Stimulated activated CD8-positive, alpha-beta memory T cell treated with anti-CD3 and anti-CD28 coated beads, Interleukin-15, amount 100 ng/mL, for 1 hour (primary cell): ENCODE measurements at places on chromosomes 4 and X.

- no peak for DNase-seq
These were observed 2054.9 kb downstream of the PCDH7 start for GRCh38 chr4:32775049-32775448.

DNA sequence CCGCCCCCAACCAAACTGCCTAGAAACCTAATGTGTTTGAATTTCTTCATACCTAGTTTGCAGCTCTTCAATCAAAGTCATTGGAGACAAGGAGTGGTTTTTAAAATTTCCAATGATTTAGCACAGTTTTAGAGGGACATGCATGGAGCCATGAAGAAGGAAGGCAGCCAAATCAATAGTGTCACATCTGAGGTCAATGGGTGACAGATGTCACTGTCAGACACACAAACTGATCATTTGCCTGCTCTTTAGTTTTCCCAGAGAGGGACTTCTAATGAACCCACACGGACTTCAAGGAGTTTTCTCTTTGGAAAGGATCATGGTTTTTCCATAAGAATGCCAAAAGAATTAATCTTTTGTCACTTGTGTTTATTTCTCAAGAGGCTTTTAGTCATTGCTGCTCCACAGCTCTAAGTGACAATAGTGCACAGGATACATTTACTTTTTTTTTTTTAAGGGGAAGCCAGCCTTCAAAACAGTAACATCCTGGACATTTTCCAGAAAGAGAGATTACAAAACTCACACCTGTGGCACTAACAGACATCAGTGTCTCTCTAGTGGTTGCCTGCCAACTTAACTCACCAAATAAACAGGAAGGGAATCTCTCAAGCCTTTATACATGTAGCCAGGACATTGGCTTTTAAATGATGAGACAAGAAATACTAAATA is 251.1 kb upstream of the DIAPH2 start:
- DNase-seq: no peak

DNA sequence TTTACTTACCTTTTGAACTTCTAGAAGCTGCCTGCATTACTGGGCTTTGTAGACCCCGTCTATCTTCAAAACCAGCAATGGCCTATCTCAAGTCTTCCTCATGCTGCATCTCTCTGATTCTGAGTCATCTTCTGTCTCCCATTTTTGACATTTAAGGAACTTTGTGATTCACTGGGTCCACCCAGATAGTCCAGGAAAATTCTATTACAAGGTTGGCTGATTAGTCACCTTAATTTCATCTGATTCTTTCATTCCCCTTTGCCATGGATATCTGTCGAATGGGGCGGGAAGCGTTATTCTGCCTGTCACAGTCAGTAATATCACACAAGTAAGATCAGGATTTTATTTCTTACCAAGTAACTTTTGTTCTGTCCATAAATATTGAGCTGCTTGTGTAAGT is 618.0 kb downstream of the CCSER1 start:
- no peak for DNase-seq

DNA sequence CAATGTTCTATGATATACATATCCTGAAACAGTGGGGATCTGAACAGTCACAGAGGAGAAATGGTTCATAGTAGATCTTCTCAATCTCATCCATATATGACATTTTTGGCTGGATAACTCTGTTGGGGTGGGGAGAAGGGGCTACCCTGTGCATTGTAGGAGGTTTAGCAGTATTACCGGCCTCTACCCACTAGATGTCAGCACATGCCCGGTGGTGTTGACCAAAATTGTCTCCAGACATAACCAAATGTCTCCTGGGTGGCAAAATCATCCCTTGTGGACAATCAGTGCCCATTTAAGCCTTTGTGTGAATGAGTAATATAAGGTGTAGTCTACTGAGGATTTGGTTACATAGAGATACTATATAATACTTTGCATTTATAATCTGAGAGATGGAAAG is 89.9 kb downstream of the PLS3 start:
- no peak for DNase-seq

- DNase-seq: no peak
These were observed 130.4 kb downstream of the BCOR start for GRCh38 chrX:39967348-39967747.

DNA sequence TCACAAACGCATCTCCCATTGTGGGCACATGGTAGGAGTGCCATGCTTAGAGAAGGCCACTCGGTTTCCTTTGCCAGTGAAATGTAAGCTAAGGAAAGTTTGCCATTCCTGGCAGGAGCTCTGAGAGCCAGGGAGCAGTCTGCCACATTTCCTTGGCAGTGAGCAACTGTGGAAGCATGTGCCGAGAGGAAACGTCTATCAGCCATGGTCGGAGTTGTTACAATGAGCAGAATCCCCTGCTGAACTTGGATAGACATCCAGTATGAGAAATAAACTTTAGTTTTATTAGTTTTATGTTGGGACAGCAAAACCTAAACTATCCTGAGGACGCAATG is 51.1 kb downstream of the ENOPH1 start:
- DNase-seq: no peak

DNA sequence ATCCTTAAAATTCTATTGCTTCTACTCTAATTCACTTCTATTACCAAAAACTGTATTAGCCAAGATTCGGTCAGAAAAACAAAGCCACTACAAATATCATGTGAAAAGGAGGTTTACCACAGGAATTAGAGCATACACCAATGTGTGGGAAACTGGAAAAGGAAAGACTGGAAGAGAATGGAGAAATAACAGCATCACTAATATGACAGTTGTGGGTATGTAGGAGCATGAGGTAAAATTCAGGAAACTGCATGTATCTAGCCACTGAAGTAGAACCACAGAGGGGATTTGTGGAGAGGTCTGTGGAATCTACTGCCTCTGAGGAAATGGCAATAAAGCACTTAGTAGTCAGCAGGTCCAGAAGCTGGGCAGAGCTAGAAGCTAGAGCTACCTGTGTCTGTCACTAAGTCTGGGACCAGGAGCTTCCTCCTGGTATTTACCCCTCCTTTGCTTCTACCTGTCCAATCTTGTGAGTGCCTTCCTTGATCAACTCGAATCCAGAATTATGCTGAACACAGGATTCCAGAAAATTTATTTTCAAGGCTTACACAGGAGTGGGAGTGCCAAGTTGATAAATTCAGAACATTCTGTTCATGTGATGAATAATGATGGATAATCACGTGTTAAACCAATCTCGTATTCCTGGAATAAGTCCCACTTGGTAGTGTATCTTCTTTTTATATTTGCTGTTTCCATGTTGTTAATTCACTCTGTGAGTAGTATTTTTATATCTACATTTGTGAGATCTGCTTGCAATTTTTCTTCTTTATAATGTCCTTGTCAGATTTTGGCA is 52.6 kb downstream of the NAF1 start:
- DNase-seq: no peak

- DNase-seq: no peak
These were observed 116.7 kb upstream of the GLRA2 start for GRCh38 chrX:14412686-14413085.

- no peak for DNase-seq
These were observed 65.1 kb downstream of the ADAM29 start for GRCh38 chr4:174983128-174983750.

DNA sequence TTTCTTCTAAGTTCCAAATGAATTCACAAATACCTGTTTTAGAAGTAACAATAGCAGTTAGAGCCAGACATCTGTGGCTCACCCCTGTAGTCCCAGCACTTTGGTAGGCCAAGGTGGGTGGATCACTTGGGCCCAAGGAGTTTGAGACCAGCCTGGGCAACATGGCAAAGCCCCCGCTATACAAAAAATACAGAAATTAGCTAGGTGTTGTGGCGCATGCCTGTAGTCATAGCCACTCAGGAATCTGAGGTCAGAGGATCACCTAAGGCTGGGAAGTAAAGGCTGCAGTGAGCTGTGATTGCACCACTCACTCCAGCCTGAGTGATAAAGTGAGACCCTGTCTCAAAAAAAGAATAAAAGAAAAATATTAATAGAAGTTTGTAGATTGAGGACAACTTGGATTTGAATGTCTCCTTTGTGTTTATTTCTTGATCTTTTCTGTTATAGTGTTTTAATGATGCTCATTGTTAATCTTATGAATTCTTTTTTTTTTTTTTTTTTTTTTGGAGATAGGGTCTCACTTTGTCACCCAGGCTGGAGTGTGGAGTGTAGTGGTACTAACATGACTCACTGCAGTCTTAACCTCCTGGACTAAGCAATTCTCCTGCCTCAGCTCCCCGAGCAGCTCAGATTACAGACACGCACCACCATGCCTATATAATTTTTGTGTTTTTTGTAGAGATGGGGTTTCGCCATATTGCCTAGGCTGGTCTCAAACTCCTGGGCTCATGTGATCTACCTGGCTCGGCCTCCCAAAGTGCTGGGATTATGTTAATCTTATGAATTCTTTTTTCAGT is 30.7 kb upstream of the RAPGEF2 start:
- DNase-seq: no peak

GRCh38 chrX:46404774-46405173 is 140.4 kb downstream of the ZNF674 start:
- no peak for DNase-seq

- DNase-seq: no peak
These were observed 141.5 kb upstream of the RBPJ start for GRCh38 chr4:26179316-26179760.

DNA sequence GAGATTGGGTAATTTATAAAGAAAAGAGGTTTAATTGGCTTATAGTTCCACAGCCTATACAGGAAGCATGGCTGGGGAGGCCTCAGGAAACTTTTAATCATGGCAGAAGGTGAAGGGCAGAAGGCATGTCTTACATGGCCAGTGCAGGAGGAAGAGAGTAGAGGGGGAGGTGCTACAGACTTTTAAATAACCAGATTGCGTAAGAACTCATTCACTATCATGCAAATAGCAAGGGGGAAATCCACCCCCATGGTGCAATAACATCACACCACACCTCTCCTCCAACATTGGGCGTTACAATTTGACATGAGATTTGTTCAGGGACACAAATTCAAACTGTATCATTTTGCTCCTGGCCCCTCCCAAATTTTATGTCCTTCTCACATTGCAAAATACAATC is 353.8 kb upstream of the PABPC5 start:
- no peak for DNase-seq

DNA sequence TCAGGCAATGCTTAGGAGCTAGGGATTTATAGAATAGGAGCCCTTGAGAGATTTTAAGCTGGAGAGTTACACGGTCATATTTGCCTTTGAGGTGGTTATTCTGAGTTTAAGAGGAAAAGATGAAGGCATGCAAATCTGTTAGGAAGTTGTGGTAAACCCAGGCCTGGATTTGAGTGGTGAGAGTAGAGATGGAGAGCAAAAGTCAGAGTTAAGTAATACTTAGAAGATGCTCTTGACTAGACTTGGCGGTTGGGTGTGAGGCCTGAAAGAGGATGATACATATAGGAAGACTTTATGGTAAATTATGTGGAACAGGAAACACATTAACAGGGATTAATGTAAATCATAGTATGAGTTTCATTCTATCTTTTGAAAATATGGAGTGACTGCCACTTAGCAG is 136.0 kb upstream of the ARX start:
- no peak for DNase-seq

- DNase-seq: no peak
These were observed 269.3 kb downstream of the STIM2 start for GRCh38 chr4:27129871-27130366.

DNA sequence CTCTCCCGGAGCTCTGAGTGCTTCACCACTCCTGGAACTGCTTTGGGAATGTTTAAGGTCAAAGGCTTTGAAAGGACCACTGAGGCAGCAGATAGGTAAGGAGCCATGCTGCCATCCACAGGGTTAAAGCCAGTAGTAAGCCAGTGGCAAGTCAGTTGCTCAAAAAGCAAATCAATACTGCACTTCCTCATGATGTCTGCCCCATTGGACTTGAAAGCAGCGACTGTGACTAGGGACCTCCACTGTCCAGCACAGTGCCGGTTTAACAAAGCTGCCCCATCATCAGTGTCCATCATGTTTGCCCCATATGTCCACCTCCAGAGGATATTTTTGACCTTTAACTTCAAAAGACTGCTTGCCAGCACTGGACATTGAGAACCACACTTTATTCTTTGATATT is 49.9 kb upstream of the FGF13 start:
- no peak for DNase-seq

- DNase-seq: no peak
These were observed 23.5 kb upstream of the PDZD4 start for GRCh38 chrX:153853902-153854267.

- DNase-seq: no peak
These were observed 7.2 kb downstream of the RAB28 start for GRCh38 chr4:13476915-13477314.

GRCh38 chr4:89048906-89049601 is 7.9 kb downstream of the FAM13A start:
- DNase-seq: no peak

DNA sequence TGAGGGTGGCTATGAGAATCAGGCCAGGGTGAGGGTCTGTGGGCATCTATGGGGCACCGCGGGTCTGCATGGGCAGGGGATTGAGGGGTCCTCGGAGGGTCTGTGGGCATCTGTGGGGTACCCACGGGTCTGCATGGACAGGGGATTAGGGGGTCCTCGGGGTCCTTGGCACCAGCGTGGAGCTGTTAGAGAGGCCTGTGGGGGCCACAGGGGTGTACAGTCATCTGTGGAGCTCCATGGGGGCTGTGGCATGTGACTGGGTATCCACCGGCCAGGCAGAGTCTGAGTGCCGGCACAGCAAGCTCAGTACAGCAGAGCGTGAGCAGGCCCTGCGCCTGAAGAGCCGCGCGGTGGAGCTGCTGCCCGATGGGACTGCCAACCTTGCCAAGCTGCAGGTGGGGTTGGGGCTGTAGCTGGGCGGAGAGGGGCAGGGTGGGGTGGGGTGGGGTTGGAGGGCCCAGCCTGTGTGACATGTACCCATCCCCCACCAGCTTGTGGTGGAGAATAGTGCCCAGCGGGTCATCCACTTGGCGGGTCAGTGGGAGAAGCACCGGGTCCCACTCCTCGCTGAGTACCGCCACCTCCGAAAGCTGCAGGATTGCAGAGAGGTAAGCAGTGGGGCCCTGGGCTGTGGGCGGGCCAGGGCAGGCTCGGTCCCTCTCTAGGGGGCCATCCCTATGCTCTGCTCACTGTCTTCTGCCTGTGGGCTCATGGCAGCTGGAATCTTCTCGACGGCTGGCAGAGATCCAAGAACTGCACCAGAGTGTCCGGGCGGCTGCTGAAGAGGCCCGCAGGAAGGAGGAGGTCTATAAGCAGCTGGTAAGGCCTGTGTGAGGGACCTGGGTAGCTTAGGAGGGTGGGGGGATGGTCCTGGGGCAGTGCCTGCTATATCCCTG is 12.9 kb downstream of the CCDC22 start:
- DNase-seq: no peak

GRCh38 chrX:104325213-104325585 is 70.5 kb upstream of the ESX1 start:
- no peak for DNase-seq

- DNase-seq: no peak
These were observed 537.5 kb downstream of the BCOR start for GRCh38 chrX:39560271-39560670.

- no peak for DNase-seq
These were observed 1300.9 kb upstream of the DIAPH2 start for GRCh38 chrX:95383778-95384177.

- no peak for DNase-seq
These were observed 102.2 kb downstream of the OR13H1 start for GRCh38 chrX:131646106-131646505.

DNA sequence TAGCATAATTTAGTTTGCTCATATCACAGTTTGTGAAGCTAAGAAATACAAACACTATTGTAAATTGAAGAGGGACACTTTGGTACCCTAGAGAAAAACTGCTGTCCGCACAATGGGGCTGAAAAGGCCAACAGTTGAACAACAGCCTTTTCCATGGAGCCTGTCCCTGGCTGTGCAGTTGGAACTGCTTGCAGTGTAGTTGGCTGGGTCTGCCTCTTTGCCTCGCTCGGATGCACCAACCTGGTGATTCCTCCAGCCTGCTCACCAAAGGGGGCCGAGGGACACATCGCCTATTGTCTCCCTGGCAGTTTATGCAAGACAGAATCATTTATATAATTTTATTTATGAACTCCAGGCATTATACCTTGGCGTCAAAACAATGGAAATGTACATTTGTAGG is 16.5 kb upstream of the GALNT7 start:
- DNase-seq: no peak
